ENCODE measurements at places on chromosomes 4 and X.

DNA sequence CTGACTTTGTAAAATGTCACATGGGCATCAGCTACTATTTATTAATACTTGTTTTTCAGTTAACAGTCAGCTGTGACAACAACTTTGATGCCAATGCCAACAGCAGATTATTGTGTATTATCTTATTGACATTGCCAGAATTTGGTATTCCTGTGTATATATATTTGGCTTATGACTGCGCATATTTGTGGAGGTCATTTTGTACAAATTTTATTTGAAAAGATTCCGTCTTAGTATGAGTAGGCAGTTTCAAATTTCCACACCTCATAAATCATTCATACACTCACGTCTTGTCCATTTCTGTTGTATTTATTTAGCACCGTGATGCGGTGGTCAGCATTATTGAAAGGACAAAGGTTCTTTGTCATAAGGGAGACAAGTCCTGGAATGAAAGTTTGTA is 558.2 kb upstream of the NDST4 start:
- H3K4me1 ChIP-seq, result no peaks in the 10 kb centered on the region
- no peaks in the 10 kb centered on the region for H3K36me3 ChIP-seq
- H3K27ac ChIP-seq, result no peak overlapping the region
- DNase-seq, result no peak
- no peaks in the 10 kb centered on the region for H3K27me3 ChIP-seq

GRCh38 chr4:138512756-138513155 is 270.6 kb upstream of the SLC7A11 start:
- H3K4me3 ChIP-seq, result no peak overlapping the region
- no peaks in the 10 kb centered on the region for H3K36me3 ChIP-seq
- H3K4me1 ChIP-seq, result no peaks in the 10 kb centered on the region
- DNase-seq, result no peak

DNA sequence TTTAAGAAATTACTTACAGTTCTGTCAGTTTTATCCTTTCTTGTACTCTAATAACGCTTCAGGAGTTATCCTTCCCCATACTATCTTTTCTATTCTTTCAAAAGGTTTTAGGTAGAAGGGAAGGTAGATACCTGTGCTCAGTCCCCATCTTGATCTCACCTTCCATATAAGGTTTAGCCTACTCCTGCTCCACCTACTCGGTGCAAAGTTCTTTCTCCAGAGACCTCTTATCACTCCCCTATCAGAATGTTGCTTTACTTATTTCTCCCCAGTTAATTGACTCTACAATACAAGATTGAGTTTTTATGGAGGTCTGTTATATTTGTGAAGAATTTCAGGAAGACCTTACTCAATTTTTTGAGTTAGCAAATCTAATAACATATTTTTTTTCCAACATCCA is 33.9 kb downstream of the SPRY1 start:
- no peaks in the 10 kb centered on the region for H3K36me3 ChIP-seq
- H3K4me1 ChIP-seq, result no peaks in the 10 kb centered on the region
- no peak overlapping the region for H3K27ac ChIP-seq
- no peak overlapping the region for H3K4me3 ChIP-seq

DNA sequence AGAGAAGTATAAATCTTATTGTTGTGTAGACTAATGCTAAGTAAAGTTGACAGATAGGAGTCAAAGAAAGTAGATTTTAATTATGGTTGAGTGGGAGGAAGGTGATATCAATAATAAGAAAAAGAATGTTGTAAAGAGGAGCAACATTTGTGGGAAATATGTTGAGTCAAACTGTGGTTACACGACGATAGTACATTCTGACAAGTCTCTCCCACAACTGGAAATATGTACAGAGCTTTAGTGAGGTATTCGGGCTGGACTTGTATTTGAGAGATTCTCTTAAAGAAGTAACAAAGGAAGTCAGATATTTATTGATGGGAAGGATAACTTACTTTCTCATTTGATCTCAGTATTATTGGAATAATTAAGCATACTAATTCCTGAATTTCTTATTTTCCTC is 525.3 kb upstream of the MAGEB2 start:
- no peak overlapping the region for H3K27ac ChIP-seq
- H3K27me3 ChIP-seq, result no peaks in the 10 kb centered on the region
- no peak overlapping the region for H3K4me3 ChIP-seq
- no peaks in the 10 kb centered on the region for H3K36me3 ChIP-seq
- H3K4me1 ChIP-seq, result no peaks in the 10 kb centered on the region

GRCh38 chr4:182019148-182019652 is 224.0 kb upstream of the TENM3 start:
- H3K36me3 ChIP-seq, result no peaks in the 10 kb centered on the region
- no peak overlapping the region for H3K27ac ChIP-seq
- H3K4me3 ChIP-seq, result no peak overlapping the region
- no peaks in the 10 kb centered on the region for H3K4me1 ChIP-seq
- H3K27me3 ChIP-seq, result no peaks in the 10 kb centered on the region
- DNase-seq, result no peak
